ENCODE measurements at places on chromosomes 2 and 18.

DNA sequence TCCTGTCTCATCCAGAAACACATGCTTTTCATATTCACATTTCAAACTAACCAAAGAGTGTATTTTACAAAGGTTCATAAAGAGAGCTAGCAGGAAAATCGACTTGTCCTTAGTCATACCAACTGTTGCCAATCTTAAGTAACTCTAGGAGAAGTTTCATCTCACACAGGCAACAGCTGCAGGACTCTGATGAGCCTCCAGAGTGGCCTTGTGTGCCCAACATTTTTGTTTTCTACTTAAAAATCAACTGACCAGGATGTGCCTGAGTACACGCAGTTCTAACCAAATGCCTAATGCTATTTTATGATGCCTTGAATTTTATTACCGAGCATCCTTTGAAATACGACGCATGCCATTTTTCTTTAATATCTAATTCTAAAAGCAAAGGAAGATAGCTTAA is 595.9 kb upstream of the LRRTM4 start:
- DNase-seq = no peak

DNA sequence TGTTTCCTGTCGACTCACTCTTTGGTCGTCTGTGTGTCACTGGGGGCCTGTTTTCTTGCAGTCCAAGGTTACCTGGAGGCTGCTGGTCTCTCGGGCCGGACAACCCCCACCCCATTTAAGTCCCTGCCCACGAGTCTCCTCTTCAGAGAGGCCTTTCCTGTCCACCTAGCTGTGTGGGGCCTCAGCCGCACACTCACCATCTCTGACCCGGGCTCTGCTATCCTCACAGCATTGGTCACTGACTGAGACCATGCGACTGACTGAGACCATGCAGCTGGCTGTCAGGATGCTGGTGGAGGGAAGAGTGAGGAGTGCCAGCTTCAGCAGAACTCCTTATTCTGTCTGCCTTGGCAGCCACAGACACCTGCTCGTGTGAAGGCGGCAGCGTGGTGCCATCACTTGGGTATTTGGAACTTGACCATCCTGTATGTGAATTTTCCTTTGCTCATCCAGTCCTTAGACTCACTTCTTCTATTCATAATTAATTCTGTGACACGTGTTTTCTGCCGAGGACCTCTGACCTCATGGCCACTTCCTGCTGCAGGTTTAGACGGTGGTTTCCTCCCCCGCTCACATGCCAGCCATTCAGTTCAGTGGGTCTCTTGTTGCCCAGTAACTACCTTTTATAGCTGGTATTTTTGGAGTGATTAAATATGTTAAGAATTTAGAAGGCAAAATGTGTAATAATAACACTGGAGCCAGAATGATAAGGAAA is 47.5 kb upstream of the ASB1 start:
- no peak for DNase-seq

DNA sequence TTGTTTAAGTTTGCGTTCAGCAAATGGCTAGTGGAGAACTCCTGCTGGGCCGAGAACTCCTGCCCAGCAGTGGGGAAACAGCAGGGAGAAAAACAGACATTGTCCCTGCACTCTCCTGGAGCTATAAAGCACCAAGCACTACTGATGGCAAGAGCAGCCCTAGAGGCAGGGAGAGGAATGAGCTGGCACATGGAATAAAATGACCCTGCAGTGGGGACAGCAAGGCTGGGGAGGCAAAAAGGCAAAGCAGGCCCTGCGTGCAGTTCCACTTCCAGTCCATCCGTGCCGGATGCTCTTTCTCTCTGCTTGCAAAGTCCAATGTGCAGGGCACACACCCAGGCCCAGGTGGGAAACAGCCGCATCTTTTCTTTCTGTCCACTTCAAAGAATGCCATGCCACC is 415.5 kb downstream of the LRATD1 start:
- DNase-seq = no peak

GRCh38 chr2:150530168-150530567 is 42.7 kb upstream of the RND3 start:
- DNase-seq = no peak

DNA sequence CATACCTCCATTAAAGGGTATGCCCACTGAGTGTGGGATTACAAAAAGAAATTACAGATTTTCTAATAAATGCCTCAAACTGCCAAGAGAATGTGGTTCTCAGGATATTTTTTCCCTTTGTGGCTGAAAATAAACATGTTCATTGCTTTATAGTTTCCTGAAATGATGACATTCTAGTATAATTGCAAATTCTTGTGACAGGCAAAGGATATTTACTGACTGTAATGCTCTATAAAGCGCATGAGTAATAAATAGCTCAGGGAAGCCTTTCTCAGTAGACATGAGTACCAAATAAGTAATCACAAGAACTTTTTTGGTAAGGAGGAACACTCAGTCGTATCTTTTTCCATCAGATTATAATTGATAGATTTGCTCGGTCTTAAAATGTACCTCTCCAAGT is 72.3 kb downstream of the FTCDNL1 start:
- DNase-seq = no peak

DNA sequence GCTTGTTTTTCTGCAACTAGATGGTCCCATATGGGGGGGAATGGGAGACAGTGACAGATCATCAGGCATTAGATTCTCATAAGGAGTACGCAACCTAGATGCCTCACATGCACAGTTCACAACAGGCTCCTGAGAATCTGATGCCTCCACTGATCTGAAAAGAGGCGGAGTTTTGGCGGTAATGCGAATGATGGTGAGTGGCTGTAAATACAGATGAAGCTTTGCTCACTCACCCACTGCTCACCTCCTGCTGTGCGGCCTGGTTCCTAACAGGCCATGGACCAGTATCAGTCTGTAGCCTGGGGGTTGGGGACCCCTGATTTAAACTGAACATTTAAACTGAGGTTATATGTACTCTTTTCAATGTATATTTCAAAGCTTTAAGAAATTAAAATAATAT is 40.7 kb downstream of the SOS1 start:
- DNase-seq = no peak

GRCh38 chr2:74693213-74693612 is 39.2 kb downstream of the SEMA4F start:
- DNase-seq = no peak

- DNase-seq = no peak
These were observed 96.4 kb downstream of the MAPRE2 start for GRCh38 chr18:35137632-35138031.

DNA sequence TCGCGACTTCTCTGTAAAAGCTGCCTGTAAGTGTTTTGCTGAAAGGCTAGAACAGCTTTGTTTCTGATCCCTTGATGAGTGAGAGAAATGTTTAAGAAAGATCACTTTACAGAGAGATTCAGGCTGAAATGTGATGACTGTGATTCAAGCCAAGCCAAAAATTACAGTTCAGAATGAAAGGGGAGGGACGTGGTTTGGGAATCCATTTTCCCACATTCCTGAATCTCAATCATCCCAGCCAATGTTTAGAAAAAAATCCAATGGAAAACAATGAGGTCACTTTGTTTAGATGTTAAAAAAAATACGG is 416.7 kb downstream of the ARHGAP15 start:
- no peak for DNase-seq

GRCh38 chr18:13362607-13363006 is 144.0 kb downstream of the LDLRAD4 start:
- DNase-seq = no peak

DNA sequence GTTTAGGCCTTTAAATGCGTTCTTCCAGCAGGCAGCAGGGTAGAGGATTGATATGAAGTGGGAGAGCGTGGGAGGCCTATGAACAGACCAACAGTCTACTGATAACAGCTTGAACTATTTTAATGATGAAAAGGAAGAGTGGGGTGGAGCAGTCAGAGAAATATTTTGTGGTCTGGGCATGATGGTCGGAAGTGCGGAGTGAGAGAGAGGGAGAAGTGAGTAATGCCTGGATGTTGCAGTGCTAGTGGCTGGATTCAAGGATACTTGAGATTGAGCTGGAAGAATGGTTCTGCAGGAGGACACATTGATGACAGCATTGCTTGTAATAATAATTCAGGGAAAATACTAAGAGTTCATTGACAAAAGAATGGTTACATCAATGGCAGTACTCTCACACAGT is 151.0 kb upstream of the DAPL1 start:
- DNase-seq = no peak

DNA sequence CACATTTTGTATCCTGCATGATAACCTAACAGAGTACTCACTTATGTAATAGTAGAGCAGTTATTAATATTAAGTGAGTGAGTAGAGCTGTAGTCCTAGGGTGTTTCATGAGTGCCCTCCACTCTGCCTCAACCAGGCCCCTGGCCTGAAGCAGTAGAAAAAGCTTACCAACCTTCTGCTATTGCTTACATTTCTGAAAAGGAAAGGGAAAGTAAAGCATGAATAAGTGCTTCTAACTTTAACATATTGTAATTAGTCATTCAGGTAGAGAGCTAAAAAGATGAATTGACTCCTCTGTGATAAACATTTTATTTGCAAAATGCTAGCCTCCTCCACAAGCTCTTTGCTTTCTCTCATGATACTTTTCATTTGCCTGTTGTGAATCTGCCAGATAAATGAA is 94.7 kb upstream of the RPE start:
- DNase-seq = no peak

- no peak for DNase-seq
These were observed 84.0 kb upstream of the DSEL start for GRCh38 chr18:67600181-67601180.

- no peak for DNase-seq
These were observed 55.3 kb downstream of the TWIST2 start for GRCh38 chr2:238903141-238903540.

GRCh38 chr18:57081899-57082298 is 65.0 kb upstream of the BOD1L2 start:
- no peak for DNase-seq

DNA sequence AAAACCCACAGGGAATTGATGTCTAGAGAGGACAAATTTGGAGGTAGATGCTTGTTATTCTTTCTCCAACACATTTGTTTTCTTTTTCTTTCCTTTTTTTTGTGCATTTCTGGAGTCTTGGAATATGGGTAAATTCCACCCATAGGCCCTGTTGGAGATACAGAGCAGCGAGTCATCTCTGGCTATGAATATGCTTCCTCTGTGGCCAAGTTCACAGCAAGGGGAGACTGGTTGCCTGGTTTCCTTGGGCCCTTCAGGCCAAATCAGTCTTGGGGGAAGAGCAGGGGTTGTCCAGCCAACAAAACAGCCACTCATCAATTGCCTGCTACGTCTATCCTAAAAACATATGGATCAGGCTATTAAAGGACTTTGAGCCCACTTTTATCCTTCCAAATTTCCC is 27.5 kb downstream of the SP100 start:
- no peak for DNase-seq

DNA sequence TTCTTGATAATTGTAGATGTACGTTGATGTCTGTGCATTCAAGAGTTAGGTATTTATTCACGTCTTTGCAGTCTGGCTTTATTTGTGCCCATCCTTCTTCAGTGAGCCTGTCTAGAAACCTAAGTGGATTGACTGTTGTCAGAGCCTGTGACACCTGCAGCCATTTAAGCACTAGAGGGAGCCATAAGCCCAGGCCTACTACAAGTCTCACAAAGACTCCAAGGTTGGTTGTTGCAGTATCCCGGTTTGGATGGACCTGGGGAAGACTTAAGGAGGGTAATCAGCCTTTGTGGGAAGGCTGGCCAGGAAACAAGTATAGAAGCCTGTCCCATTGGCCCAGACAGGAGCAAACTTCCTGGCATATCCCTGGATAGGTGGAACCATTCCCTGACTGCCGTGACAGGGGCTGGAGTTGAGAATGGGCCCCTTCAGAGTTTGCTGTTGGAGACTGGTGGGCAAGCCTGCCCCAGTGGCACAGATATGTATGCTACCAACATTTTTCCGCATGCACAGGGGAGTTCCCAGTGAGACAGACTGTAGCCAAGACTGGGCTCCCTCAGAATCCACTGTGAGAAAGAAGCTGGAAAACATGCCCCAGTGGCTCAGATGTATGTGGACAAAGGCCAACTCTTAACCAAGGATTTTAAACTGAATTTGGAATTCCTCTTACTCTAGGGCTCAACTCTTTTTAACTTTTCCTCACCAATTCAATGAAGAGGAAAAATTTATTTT is 9.3 kb upstream of the LRRC30 start:
- no peak for DNase-seq

GRCh38 chr2:6824962-6825361 is 40.7 kb downstream of the CMPK2 start:
- no peak for DNase-seq

DNA sequence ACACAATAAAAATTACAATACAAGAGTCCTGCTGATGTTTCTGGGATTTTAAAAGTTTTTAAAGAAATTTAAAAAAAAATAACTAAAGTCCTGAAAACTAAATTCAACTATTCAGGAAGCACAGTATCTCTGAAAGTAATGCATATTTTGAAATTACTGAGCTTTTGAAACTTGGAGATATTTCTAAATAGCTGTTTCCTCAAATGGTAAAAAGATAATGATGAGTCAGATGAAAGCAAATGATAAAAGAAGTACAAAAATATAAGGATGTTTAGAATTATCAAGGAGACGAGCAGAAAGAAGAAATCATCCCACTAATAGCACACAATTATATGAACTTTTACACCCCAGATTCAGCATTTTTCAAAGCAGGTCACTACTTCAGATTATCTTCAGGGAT is 90.2 kb upstream of the SLC25A52 start:
- DNase-seq = no peak

- DNase-seq = no peak
These were observed 418.2 kb upstream of the ZEB2 start for GRCh38 chr2:144937910-144938709.

DNA sequence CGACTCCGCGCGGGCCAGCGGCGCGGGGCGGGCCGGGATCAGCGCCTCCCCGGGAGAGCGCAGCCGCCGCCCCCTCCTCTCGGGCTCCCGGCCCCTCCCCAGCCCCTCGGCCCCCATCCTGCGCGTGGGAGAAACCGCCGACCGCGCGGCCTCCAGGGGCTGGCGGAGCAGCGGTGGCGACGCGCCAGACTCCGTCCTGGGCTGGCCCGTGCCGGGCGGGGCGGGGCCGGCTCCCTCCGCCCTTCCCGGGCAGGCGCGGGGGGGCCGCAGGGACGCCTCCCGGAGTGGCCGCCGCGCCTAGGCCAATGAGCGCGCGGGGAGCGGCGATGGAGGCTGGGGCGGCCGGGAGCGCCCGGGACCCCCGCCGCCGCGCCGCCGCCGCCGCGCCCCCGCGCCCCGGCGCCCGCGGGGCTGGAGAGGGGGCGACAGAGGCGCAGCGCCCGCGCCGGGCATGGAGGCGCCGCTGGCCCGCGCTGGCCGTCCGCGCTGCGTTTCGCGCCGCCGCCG is 49.1 kb downstream of the KCNIP3 start:
- no peak for DNase-seq
